ENCODE measurements at places on chromosomes 3 and 15. TPM values are rescaled to one million over a fixed set of nuclear protein-coding genes. Genes with fewer than 3 reads are reported as not detected.
A peak's percentile ranks its signal among the peaks of the same experiment; 100 is the strongest.

ZNF620 gene
- 26.2 TPM for total RNA-seq

LRRIQ4 gene
- 0.31 TPM for total RNA-seq

LYZL4 gene
- not detected for total RNA-seq

SPINK8 gene
- not detected for total RNA-seq

PLCH1 gene
- total RNA-seq, result 14.2 TPM

GADL1 gene
- 1.9 TPM for total RNA-seq

RUVBL1 gene
- total RNA-seq, result 51.3 TPM

- H3K4me3 ChIP-seq, result no peak overlapping the region
- H3K4me1 ChIP-seq, result no peaks in the 10 kb centered on the region
- H3K27ac ChIP-seq, result no peak overlapping the region
- H3K27me3 ChIP-seq, result no peaks in the 10 kb centered on the region
- H3K36me3 ChIP-seq, result no peaks in the 10 kb centered on the region
Observed at GRCh38 chr3:149587383-149587782, 70.4 kb downstream of the WWTR1 start.

GRCh38 chr15:84079885-84080777, 155.4 kb upstream of the GOLGA6L4 start:
- peak overlapping the region; percentile 83 for H3K4me3 ChIP-seq
- DNase-seq, result peak; percentile 18
- peaks cover 6% of the 10 kb centered on the region for H3K4me1 ChIP-seq
- no peaks in the 10 kb centered on the region for H3K36me3 ChIP-seq
- no peak overlapping the region for H3K27ac ChIP-seq
- peaks cover 40% of the 10 kb centered on the region for H3K27me3 ChIP-seq

- no peak for DNase-seq
- peaks cover 3% of the 10 kb centered on the region for H3K4me1 ChIP-seq
- H3K36me3 ChIP-seq, result no peaks in the 10 kb centered on the region
- no peaks in the 10 kb centered on the region for H3K27me3 ChIP-seq
- H3K4me3 ChIP-seq, result no peak overlapping the region
Observed at GRCh38 chr3:30516238-30516637, 90.2 kb upstream of the TGFBR2 start.

DNA sequence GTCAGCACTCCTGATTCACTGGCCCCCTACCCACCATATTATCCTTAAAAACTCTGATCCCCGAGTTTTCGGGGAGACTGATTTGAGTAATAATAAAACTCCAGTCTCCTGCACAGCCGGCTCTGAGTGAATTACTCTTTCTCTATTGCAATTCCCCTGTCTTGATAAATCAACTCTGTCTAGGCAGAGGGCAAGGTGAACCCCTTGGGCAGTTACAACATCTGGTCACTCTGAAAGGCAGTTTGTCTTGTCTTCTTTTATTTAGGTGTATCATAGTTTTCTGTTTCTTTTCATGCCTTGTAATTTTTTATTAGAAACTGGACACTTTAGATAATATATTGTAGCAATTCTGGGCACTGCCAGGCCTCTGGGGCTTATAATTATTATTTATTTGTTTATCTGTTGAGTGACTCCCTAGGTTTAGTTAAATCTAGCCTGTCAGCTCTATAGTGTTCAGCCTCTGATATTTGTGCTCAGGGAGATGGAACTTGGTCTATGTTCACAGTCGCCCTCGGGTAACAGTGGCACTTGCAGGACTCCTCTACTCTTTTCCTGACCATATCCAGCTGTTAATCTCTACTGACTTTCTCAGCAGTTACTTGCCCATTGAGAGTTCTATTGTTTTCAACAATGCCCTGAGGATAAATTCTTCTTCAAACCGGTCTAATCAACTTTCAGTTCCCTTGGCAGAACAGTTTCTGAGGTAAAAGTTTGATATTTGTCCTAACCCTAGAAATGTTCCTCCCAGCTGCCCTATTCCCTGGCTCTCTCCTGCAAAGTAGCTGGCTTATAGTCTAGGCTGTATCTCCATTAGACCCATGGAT, 15.5 kb upstream of the PLAAT1 start:
- H3K4me1 ChIP-seq, result no peaks in the 10 kb centered on the region
- H3K27ac ChIP-seq, result no peak overlapping the region
- no peak for DNase-seq
- H3K27me3 ChIP-seq, result no peaks in the 10 kb centered on the region
- no peak overlapping the region for H3K4me3 ChIP-seq

DNA sequence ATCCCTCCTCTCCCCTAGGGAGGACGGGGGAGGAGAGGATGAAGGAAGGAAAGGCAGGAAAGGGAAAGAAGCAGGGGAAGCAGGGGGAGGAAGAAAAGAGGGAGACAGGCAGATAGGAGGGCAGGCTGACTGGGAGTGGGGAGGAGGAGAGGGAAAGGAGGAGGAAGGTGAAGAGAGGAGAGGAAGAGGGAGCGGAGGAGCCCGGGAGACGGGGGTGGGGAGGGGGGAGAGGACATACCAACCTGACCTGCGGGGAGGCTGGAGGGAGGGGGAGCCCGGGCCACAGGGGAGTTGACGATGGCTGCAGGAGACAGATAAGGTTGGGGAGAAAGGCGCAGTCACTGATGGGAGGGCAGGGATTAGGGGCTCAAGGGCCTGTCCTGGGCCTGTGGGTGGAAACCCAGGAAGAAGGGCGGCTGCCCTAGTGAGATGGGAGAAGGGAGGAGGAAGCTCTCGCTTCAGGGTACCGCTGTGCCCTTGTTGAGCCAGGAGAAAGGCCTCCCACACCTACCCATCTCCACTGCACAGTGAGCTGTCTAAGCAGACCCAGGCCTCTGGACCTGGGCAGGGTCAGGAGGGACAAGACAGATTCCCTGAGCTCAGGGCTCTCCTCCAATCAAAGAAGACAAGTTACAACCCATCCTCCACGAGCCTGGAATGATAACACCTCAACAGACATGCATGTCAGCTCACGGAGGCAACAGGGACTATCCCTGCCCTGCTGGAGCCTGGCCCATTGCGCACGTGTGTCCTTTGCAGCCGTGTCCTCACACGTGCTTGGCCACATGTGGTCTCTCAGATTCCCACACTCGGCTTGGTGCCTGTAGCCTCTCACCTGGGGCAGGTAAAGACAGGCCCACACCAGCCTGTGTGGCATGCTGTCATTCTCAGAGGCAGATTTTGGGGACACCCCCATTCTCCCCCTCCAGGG, 27.9 kb downstream of the C3orf18 start:
- H3K36me3 ChIP-seq, result no peaks in the 10 kb centered on the region
- DNase-seq, result no peak
- H3K27me3 ChIP-seq, result peaks cover 52% of the 10 kb centered on the region
- no peak overlapping the region for H3K27ac ChIP-seq

- DNase-seq, result no peak
- no peaks in the 10 kb centered on the region for H3K36me3 ChIP-seq
- peaks cover 2% of the 10 kb centered on the region for H3K4me1 ChIP-seq
- H3K27me3 ChIP-seq, result peaks cover 4% of the 10 kb centered on the region
- no peak overlapping the region for H3K27ac ChIP-seq
Observed at GRCh38 chr15:78979456-78980320, 34.8 kb upstream of the CTSH start.

- H3K4me1 ChIP-seq, result peaks cover 2% of the 10 kb centered on the region
- no peaks in the 10 kb centered on the region for H3K27me3 ChIP-seq
- DNase-seq, result no peak
Observed at GRCh38 chr3:110494728-110495127, 576.9 kb upstream of the NECTIN3 start.

DNA sequence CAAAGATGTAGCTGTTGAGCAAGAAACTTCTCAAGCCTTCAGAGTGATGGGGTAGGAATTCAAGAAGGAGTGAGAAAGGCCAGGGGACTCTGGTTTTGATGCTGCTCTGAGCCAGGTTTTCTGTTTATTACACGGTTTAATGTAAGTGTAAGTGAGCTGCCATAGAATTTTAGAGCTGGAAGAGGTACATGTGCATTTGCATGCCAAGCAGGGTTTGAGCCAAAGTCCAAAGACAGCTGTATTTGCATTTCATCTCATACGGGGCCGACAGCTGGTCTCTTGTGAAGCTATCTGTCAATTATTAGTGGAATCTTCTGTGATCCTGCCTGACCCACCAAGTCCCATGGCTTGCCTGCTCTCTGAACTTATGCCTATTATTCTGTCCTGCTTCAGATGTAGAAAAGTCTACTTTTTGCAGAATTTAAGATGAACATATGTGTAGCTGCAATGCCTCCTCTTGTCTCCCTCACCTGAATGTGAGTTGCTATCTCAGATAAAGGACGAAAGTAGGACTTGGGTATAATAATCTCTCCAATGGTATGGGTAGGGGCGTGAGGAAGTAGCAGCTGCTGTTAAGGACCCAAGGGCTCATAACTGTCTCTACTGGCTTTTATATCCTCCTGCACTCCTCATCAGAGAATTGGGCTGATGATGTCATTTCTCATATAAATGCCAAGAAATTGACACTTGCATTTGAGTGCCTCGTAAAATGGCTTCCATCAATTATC, 160.0 kb downstream of the SQOR start:
- H3K36me3 ChIP-seq, result no peaks in the 10 kb centered on the region
- DNase-seq, result no peak
- H3K27me3 ChIP-seq, result no peaks in the 10 kb centered on the region
- H3K4me1 ChIP-seq, result peaks cover 4% of the 10 kb centered on the region

GRCh38 chr3:171984883-171985282, 54.5 kb upstream of the FNDC3B start:
- no peak for DNase-seq
- H3K4me3 ChIP-seq, result no peak overlapping the region
- no peak overlapping the region for H3K27ac ChIP-seq

GRCh38 chr15:66231394-66232266, 21.9 kb downstream of the MEGF11 start:
- no peak overlapping the region for H3K4me3 ChIP-seq
- no peak for DNase-seq
- no peaks in the 10 kb centered on the region for H3K36me3 ChIP-seq
- peaks cover 34% of the 10 kb centered on the region for H3K27me3 ChIP-seq

DNA sequence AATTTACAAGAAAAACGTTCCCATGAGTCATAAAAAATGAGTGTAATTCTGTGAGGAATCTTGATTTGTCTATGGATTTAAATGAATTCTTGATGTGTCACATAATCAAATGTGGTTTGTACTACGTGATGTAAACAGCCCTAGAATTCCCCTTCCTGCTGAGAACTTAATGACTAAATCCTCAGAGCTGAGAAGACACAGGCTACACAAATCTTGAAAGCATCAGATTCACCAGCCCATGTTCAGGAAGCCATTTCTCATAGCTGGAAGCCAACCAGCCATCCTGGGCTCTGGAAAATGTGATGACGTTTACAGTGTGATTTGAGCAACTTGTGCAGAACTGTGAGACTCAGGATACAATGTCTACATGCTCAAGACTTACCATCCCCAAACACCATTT, 193.7 kb upstream of the MME start:
- H3K27ac ChIP-seq, result no peak overlapping the region
- H3K4me3 ChIP-seq, result no peak overlapping the region
- no peaks in the 10 kb centered on the region for H3K4me1 ChIP-seq
- no peaks in the 10 kb centered on the region for H3K36me3 ChIP-seq

- no peaks in the 10 kb centered on the region for H3K36me3 ChIP-seq
- DNase-seq, result no peak
- H3K4me3 ChIP-seq, result no peak overlapping the region
- H3K4me1 ChIP-seq, result no peaks in the 10 kb centered on the region
- H3K27ac ChIP-seq, result no peak overlapping the region
Observed at GRCh38 chr3:106635271-106635670, 742.0 kb upstream of the CCDC54 start.

Measured in progenitor cell of endocrine pancreas (in vitro differentiated cells).